Activated T-cell treated with anti-CD3 and anti-CD28 coated beads, Interleukin-2, amount 50 U/mL, for 4 hours (primary cell): ENCODE measurements at places on chromosomes 7 and 10.

- DNase-seq = no peak
Observed at GRCh38 chr10:50554995-50555568, 68.7 kb downstream of the SGMS1 start.

DNA sequence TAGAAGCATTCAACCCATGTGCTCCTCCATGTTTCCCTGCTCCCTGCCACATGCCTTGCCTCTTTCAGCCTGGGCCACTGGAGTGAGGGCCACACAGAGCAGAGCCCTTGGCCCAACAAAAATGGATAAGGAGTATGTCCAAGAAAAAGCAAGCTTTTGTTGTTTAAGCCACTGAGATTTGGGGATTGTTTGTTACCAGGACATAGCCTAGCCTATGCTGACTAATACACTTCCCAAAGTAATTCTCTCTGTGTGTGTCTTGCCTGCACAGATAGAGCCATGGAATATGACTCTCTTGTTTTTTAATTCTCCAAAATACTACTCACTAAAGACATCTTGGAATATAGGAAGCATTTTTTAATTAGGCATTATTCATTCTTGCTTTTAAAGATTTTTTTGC, 13.5 kb upstream of the ITIH2 start:
- DNase-seq = no peak

DNA sequence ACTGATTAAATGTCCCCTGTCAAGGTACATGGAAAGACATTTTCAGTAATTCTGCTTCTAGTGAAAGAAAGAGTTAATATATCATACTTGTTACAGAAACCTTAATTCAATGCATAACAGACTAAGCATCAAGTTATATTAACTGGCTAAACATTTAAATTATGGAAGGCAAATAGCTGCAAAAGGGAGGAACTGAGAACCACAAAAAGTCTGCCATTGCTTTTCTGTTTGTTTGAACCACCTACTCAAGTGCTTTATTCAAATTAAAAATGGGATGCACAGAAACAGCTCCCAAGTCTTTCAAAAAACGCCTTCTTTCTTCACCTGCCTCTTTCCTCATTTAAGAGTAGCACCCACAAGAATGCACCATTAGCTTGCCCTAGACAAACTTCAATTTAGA, 271.9 kb downstream of the RNLS start:
- DNase-seq = no peak

GRCh38 chr10:82692458-82692857, 817.5 kb downstream of the NRG3 start:
- no peak for DNase-seq

GRCh38 chr10:990808-991207, 2.6 kb downstream of the GTPBP4 start:
- DNase-seq = no peak

GRCh38 chr10:128373071-128373749, 247.0 kb upstream of the MKI67 start:
- DNase-seq = no peak

DNA sequence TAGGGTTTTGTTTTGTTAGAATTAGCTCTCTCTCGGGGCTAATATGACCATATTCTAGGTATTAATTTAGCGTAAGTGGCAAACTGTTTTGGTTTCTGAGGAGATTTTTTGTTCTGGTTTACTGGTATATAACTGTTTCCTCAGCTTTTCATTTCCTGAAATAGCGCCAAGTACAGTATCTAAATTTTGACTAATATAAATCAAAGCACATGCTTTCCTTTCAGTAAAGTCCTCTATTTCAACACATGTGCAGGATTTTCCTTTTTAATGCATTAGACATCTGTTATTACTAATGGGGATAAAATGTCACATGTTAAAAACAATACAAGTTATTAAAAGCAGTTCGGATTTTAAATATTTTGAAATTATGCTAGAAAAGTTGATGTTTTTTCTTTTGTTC, 11.3 kb downstream of the FERD3L start:
- no peak for DNase-seq

- DNase-seq = no peak
Observed at GRCh38 chr10:67257018-67257417, 331.2 kb downstream of the LRRTM3 start.

DNA sequence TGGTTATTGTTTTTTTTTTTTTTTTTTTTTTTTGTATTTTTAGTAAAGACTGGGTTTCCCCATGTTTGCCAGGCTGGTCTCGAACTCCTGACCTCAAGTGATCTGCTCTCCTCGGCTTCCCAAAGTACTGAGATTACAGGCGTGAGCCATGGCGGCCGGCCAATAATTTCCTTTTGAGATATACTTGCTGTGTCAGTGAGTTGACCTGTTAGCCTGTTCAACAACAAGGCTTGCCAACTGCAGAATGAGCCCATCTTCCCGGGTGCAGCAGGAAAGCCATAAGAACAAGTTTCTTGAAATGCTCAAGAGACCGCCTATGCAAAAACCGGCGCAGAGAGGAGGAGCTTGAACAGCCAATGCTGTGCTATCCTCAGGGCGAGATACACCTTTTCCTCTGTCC, 112.5 kb downstream of the PRPF18 start:
- no peak for DNase-seq

- no peak for DNase-seq
Observed at GRCh38 chr7:105132335-105132734, 118.3 kb downstream of the KMT2E start.

- no peak for DNase-seq
Observed at GRCh38 chr7:130673066-130673465, 4.5 kb upstream of the COPG2 start.

- no peak for DNase-seq
Observed at GRCh38 chr7:4833691-4834600, 27.9 kb downstream of the PAPOLB start.

- no peak for DNase-seq
Observed at GRCh38 chr10:76086761-76087639, 655.6 kb downstream of the LRMDA start.

DNA sequence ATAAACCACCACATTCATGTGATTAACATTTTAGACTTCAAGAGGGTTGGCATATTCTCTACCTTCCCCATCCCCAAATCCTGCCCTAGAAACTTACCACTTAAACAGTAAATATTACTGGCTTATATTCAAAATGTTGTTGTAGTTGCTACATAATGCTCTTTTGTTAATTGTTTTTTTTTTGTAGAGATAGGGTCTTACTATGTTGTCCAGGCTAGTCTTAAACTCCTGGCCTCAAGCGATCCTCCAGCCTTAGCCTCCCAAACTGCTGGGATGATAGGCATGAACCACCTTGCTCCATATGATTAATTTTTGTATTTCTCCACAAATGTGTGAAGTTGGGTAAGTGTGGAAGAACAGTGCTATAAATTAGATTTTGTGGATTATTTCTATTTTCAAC, 6.5 kb downstream of the PDK4 start:
- no peak for DNase-seq

DNA sequence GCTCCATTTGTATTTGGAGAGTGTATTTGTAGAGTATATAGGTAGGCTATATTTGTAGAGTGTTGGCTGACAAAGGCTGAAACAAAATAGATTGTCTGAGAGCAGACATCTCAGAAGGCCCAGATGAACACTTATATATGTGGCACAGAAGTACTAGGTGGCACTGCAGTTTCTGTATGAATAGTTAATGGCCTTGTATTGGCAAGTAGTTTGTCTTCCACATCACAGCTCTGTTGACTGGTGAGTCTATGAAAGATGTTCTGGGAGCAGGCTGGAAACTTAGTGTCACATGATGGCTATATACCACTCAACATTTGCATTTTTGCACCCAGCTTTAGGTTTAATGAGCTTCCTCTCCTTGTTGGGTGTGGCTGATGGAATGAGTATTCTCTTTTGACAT, 51.9 kb downstream of the CCNY start:
- no peak for DNase-seq
